MCF 10A (cell line): ENCODE measurements at places on chromosomes 12 and 14.

- DNase-seq: no peak
These were observed 125.4 kb downstream of the SAMD4A start for GRCh38 chr14:54692284-54692772.

GRCh38 chr14:69695322-69696203 lies 71.4 kb upstream of the SRSF5 start:
- DNase-seq: peak; percentile 43

- no peak for DNase-seq
These were observed 393.3 kb upstream of the PRICKLE1 start for GRCh38 chr12:42982828-42983227.

DNA sequence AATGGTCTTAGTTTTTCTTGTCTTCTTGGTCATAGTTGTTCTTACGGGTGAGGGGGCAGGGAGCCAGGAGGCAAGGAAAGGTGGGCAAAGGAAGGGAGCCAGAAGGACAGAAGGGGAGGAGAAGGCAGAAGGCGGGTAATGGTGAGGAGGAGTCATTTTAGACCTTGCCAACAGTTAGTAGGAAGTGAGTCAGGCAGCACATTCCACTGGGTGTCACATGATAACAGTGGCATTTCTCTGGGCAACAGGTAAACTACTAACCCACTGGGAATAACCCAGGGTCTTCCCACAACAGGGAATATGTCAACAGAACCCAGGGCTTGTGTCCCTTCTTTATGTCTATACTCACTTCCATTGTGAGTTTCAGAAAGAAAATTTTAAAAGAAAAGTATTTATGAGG lies 127.6 kb downstream of the SLC8A3 start:
- DNase-seq: peak; percentile 27

GRCh38 chr14:51167587-51168214 lies 72.3 kb upstream of the TMX1 start:
- DNase-seq: peak; percentile 39

GRCh38 chr12:26712892-26713291 lies 120.1 kb downstream of the ITPR2 start:
- no peak for DNase-seq

DNA sequence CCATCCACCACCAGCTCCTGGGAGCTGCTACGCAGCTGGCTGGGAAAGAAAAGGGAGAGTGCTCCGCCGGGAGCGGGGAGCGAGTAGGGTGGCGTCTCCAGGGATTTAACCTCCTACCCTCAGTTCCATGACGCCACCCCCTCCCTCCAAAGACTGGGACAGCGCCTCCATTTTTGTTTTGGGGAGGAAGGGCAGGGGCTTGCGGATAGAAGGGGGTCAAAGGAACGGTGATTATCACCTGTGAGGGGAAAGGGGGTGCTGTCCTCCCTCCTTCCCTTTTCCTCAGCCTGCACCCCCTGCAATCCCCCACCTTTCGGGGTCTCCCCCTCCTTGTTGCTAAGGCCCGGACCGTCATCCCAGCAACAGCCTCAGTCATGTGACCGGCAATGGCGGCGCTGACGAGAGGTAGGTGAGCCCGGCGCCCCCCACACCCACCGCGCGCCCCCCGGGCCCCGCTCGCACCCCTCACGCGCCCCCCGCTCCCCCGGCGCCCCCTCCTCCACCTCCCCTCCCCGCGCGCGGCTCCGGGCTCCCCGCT lies at the start of gene DTX3:
TSS of gene DTX3 (plus strand) at position 371 of the 538 bp plus-strand sequence. CDS start 1,694 bp downstream, outside the sequence.
- DNase-seq: no peak

- no peak for DNase-seq
These were observed 73.8 kb upstream of the DCN start for GRCh38 chr12:91256411-91256810.

- no peak for DNase-seq
These were observed 78.2 kb downstream of the PPP2R5C start for GRCh38 chr14:101839661-101840060.

DNA sequence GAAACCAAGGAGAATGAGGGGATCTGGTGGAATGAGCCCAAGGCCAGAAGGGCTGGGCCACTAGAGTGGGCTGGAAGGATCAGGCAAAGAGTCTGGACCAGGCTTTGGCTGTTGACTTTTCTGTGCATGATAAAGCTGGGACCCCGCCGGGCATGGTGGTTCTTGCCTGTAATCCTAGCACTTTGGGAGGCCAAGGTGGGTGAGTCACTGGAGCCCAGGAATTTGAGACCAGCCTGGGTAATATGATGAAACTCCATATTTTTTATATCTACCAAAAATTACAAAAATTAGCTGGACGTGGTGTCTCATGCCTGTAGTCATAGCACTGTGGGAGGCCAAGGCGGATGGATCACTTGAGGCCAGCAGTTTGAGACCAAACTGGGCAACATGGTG lies 393 bp upstream of the KLHL33 start:
- DNase-seq: peak; percentile 73

DNA sequence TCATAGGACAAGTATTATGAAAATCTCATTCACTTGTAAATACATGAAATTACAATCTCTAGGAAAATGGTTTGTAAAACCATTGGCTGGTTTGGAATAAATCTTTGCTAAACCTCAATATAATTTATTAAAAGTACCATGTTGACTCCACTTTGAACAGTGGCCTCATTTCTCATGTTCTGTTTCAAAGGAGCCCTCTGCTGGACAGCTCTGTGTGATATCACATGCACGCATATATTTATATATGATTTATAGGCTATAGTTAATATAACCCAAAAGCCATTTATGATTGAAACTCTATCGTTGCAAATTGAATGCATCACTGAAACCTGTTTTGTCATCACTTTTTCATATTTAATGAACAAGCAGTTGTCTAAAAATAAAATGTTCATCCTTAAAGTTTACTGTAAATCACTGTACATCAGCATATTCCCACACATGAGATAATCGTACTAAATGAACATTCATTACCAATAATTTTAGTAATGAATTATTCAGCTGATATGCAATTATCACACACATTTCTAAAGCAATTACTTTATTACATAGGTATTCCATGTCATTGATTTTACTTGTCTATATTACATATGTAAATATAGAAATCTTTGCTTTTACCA lies 493.8 kb downstream of the NPAS3 start:
- DNase-seq: peak; percentile 56

GRCh38 chr12:120692524-120693033 lies 5.6 kb downstream of the MLEC start:
- DNase-seq: no peak

GRCh38 chr14:72732022-72732780 lies 161.7 kb downstream of the DPF3 start:
- DNase-seq: no peak

DNA sequence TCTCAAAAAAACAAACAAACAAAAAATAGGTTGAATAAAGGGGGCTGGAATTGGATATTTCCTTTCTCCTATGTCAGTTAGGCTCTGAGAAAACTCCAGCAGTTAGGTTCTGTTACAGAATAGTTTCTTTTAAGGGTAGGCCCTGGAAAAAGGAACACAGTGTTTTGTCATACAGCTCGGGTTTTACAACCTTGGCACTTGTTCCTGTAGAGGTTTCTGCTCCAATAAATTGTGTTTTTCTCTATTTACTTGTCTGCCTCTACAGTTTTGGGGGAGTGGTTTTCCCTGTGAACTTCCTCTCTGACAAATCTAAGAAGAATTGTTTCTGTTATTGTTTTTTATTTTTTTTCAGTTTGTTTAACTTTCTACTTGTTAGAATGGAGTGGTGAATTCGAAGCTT lies 167.6 kb downstream of the ACSS3 start:
- no peak for DNase-seq

GRCh38 chr14:93772263-93772662 lies 16.0 kb downstream of the PRIMA1 start:
- DNase-seq: no peak

DNA sequence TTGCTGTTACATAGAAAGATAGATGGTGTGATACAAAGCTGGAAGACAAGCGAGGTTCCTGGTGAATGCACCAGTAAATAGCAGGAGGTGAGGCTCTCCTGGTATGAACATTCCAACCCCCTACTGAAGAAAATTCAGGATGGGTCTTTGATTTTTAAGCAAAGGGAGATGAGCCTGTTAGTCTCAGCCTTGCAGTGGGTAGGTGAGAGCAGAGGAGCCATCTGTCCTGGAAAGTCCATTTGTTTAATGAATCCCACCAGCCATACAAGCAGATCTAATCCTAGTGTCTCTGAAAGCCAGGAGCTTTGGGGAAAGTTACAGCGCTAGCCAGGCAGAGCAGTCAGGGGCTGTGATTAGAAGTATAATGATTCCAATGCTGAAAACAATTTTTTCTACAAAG lies 234.8 kb upstream of the FOXN3 start:
- DNase-seq: no peak

GRCh38 chr14:67938071-67938470 lies 118.5 kb downstream of the RAD51B start:
- no peak for DNase-seq

GRCh38 chr12:123000578-123000977 lies 20.1 kb downstream of the ARL6IP4 start:
- no peak for DNase-seq

- no peak for DNase-seq
These were observed 11.8 kb downstream of the ADIPOR2 start for GRCh38 chr12:1702713-1703112.

DNA sequence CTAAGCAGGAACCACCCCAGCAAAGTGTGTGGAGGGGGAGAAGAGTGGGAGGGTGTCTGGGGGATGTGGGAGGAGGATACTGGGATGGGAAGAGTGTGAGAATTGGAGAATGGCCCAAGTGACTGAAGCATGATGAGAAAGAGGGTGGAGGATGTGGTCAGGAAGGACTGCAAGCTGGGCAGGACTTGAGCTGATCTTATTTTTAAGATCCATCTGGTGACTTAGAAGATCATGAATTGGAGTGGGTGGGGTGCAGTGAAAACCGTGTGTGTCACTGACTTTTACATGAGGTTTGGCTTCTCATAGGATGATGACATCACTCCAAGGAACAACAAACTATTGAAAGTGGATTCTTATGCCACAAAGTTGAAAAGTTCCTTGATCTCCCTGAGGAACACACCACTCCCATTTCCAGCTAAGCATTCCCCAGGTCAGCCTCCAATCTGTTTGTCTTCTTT lies 287.5 kb downstream of the GALC start:
- DNase-seq: no peak

- no peak for DNase-seq
These were observed 327.2 kb upstream of the E2F7 start for GRCh38 chr12:77392467-77393088.

DNA sequence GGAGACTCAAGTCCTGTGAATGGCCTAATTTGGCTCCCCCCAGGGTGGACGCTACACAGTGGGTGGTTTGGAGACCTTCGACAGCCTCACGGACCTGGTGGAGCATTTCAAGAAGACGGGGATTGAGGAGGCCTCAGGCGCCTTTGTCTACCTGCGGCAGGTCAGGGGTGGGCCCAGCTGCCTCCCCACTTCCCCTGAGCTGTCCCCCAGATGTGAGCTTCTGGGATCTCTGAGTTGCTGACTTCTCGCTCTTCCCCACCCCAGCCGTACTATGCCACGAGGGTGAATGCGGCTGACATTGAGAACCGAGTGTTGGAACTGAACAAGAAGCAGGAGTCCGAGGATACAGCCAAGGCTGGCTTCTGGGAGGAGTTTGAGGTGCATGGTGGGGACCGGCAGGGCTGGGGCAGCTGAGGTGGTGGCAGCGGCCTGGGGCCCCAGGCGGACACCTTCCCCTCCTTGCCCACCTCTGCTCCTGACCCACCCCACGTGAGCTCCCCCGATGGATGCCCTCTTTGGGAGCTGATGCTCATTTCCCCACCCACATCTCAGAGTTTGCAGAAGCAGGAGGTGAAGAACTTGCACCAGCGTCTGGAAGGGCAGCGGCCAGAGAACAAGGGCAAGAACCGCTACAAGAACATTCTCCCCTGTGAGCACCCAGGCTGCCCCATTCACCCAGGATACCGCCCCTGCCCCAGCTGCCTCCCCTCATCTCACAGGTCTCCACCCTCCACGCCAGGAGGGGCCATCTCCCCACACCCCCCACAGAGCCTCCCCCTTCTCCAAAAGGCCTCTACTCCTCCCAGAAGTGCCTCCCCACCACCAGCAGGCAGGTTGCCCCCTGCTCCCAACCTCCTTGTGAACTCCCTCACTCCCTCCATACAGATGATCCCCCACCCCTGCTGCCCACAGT lies 4.2 kb downstream of the PTPN6 start:
- DNase-seq: no peak

GRCh38 chr14:69982886-69983285 lies 103.7 kb downstream of the SMOC1 start:
- no peak for DNase-seq

GRCh38 chr12:122610911-122611310 lies 83.9 kb downstream of the KNTC1 start:
- no peak for DNase-seq

DNA sequence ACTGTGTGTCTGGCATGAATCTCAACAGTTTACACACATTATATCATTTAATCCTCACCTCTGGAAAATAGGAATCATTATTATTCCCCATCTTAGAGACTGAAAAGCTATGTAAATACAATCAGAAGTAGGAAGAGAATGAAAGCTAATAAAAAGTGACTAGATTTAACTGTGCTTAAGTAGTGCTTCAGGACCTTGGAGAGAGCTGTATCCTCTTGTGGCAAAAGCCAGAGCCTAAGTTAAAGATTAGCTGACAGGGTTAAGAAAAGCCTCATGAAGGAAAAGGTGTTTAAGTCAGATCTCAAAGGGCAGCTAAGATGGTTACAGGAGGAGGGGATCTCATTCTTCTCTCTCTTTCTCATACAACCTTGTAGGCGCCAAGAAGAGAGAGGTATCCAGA lies 65.3 kb upstream of the TMEM233 start:
- DNase-seq: peak; percentile 11

DNA sequence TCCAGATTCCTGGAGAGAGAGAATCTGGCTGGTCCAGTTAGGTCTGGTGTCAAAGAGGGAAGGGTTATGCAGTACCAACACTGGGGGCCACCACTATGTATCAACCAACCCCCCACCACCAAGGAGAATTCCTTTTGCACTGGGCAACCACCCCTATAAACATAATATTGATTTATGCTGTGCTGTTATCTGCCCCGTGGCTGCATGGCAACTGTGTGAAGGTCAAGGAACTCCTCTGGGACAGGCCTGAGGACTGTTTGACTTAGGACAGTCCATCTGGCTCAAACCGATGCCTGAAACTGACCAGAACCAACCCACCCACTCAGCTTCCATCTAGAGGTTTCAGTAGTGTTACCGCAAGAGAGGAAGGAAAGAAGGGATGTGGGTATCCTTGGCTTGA lies 20.5 kb downstream of the PLEKHH1 start:
- no peak for DNase-seq

GRCh38 chr12:127194176-127194575 lies 1072.8 kb upstream of the TMEM132C start:
- DNase-seq: no peak

DNA sequence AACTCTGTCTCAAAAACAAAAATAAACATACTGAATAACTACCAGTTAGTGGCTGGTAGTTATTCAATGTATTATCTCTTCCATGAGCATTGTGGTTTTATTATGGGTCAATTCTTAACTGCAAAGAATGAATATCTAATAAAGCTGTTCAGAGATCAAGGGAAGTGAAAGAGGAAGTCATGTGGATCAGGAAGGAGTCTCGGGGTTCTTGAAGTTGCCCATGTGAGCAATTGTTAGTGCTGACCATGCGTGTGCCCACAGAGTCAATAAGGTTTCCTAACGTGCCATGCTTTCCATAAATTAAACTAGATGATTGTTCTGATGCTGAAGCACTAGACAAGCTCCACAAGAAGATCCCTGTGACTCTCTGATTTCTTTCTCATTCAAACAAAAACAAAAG lies 136.5 kb upstream of the CPSF6 start:
- no peak for DNase-seq
